ENCODE measurements at places on chromosomes 3 and 15. TPM values are rescaled to one million over a fixed set of nuclear protein-coding genes. Genes with fewer than 3 reads are reported as not detected.

GRCh38 chr3:188584958-188585689, 431.2 kb downstream of the LPP start:
- H3K36me3 ChIP-seq: peaks cover 1% of the 10 kb centered on the region
- H3K4me3 ChIP-seq: peak overlapping the region; percentile 74
- no peaks in the 10 kb centered on the region for H3K27me3 ChIP-seq
- no peak for DNase-seq
- H3K27ac ChIP-seq: no peak overlapping the region

DNA sequence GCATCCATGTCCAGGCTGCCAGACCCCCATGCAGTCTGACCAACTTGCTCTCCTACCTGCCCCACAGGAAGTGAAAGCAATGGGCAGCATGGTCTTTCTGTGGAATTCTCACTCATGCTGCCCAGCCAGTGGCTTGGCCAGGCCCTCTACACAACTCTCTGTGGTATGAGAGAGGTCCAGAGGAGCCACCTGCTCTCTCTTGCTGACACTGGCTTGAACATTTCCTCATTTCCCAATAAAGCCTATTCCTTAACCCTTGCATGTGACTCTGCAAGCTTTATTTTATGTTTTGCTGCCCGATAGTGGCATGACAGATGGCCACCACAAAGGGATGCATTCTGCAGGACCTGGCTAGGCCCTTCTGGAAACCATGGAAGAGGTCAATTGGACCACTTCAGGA, 53.8 kb downstream of the CCR1 start:
- H3K27me3 ChIP-seq: peaks cover 2% of the 10 kb centered on the region
- peaks cover 17% of the 10 kb centered on the region for H3K36me3 ChIP-seq
- H3K4me3 ChIP-seq: no peak overlapping the region
- DNase-seq: no peak

DNA sequence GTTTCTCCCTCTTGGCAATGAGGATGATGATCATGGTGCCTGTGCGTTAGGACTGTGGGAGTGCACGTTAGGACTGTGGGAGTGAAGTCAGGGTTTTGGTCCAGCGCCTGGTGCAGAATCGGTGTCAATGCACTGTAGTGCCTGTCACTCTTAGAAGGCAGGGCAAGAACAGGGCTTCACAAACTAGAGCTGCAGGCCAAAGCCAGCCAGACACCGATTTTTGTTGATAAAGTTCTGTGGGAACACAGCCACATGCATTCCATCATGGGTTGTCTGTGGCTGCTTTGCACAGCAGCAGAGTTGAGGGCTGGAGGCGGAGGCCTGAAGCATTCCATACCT, 32.6 kb upstream of the NR2C2 start:
- no peak overlapping the region for H3K27ac ChIP-seq
- H3K4me3 ChIP-seq: no peak overlapping the region
- H3K4me1 ChIP-seq: no peaks in the 10 kb centered on the region
- peaks cover 7% of the 10 kb centered on the region for H3K27me3 ChIP-seq
- H3K36me3 ChIP-seq: no peaks in the 10 kb centered on the region

The CFAP100 gene
- not detected for total RNA-seq

The EOGT gene
- 14.7 TPM for total RNA-seq

DNA sequence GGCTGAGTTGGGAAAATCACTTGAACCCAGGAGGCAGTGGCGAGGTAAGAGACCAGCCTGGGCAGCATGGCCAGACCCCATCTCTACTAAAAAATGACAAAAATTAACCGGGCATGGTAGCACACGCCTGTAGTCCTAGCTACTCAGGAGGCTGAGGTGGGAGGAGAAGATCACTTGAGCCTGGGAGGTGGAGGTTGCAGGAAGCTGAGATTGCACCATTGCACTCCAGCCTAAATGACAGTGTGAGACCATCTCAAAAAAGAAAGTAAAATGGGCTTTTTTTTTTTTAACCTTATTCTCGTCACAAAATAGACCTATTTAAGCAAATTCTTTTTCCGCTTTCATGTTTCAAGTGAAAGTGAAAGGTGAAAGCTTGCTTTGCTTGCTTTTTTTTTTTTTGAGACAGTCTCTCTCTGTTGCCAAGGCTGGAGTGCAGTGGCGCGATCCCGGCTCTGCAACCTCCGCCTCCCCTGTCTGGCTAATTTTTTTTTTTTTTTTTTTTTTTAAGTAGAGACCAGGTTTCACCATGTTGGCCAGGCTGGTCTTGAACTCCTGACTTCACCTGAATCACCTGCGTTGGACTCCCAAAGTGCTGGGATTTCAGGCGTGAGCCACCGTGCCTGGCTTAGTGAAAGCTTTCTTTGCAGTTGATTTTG, 3.6 kb downstream of the PDIA3 start:
- peak overlapping the region; percentile 88 for H3K4me3 ChIP-seq
- H3K27ac ChIP-seq: peak overlapping the region; percentile 91
- H3K27me3 ChIP-seq: no peaks in the 10 kb centered on the region
- peak; percentile 41 for DNase-seq
- peaks cover 38% of the 10 kb centered on the region for H3K4me1 ChIP-seq
- peaks cover 15% of the 10 kb centered on the region for H3K36me3 ChIP-seq

Data from activated naive CD8-positive, alpha-beta T cell treated with anti-CD3 and anti-CD28 coated beads, Interleukin-2, amount 10 ng/mL, durations not matched to agents 7 days and 5 days (primary cell).